ENCODE measurements at places on chromosomes 5 and 9.
A peak's percentile ranks its signal among the peaks of the same experiment; 100 is the strongest.

GRCh38 chr5:98827161-98827560 is 53.7 kb downstream of the RGMB start:
- DNase-seq, result no peak

- no peak for DNase-seq
These were observed 88.5 kb downstream of the SUSD1 start for GRCh38 chr9:112086627-112087026.

- no peak for DNase-seq
These were observed 41.3 kb upstream of the TESK1 start for GRCh38 chr9:35563791-35564197.

GRCh38 chr9:122206118-122207046 is 22.4 kb downstream of the LHX6 start:
- no peak for DNase-seq

- DNase-seq, result peak; percentile 1
These were observed 18.9 kb downstream of the UBE2QL1 start for GRCh38 chr5:6467591-6467990.

DNA sequence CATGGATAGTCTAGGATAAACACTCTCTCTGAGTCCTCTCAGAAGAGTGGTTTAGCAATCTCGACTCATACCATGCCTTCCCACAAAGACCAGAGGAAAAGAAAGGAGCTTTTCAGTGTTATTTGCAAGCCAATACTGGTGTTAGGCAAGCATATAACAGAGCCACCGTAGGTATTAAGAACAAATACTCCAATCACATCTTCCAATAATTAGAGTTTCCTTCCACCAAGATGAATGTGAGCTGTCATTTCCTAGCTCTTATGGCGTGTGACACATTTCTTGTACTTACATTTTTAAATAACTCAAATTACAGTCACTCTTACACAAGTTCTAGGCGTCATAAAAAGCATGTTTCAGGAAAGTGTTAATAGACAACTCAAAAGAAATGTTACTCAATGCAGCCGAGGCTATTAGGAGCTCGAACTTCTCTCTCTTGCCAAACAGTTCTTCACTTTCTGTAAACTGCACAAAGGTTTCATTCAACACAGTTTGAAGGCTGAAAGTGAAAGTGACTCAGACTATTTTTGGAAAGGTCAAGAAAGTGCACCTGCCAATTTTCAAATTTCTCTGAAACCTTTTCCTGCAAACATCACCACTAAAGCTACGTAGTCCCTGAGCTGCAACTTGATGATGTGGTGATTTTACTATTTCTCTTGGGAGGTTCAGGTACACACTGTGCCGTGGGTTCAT is 153.8 kb downstream of the AUH start:
- DNase-seq, result no peak

DNA sequence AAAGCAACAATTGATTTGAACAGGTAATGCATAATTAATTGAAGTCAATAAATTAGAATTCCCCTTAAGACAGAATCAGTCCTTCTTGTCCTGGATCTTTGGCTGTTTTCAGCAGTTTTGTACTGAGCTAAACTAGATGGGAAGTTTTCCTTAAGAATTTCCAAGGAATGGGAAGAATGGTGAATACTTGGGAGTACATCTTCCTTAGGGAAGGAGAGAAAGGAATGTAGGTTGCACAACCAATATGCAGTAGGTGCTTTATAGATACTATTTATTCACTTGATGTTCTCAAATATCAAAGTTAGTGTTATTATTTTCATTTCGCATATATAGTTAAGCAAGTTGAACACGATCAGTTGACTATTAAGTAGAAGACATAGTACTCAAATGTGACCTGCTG is 183.5 kb upstream of the MAP1B start:
- DNase-seq, result no peak

DNA sequence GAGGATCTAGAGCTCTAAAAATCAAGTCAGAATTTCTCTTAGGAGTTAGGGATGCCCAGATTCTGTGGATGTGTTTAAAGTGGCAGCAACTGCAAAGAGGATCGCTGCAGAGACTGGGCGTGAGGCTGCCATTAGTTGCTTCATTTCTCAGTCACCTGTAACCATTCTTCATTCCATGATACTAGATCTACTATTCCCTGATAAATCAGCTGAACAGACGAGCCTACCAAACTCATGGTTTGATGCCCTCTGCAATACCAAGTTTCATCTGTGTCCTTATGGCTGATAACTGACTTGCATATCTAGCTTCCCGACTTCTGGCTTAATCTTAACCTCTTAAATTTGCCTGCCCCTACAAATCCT is 33.3 kb downstream of the UBE2R2 start:
- no peak for DNase-seq

- no peak for DNase-seq
These were observed 314.5 kb downstream of the ADGRV1 start for GRCh38 chr5:90873033-90873517.

DNA sequence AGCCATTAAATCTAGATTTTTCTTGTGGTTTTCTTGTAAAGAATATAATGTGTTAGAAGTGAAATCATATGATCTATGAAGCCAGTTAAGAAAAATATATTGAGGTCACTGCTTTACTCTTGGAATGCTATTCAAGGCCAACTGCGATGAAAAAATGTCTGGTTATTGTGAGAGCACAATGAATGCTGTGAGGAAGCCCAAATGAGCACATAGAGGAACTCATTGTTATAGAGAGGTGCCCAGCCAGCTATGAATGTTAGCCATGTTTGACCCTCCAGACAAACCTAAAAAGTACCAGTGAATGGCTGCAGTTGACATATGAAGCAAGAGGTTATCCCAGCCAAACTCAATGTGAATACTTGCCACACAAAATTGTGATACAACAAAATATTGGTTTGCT is 359.8 kb upstream of the FAM174A start:
- no peak for DNase-seq

DNA sequence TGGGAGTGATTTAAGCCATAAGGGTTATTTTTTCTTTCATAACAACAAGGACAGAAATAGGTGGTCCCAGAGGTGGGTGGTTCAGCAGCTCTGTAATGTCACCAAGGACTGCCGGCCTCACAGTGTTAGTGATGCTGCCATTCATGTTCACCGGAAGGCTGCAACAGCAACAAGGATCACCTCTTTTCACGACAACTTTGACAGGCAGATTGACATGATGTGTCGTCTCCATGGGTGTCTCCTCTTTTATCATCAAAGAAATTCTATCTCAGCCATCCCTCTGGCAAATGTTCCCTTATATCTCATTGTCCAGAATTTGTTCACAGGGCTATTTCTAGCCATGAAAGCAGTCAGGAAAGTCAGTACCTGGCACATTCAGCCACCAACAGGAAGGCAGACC is 231.5 kb downstream of the SH3GL2 start:
- no peak for DNase-seq

GRCh38 chr5:102664616-102665335 is 90.3 kb upstream of the PAM start:
- DNase-seq, result no peak

DNA sequence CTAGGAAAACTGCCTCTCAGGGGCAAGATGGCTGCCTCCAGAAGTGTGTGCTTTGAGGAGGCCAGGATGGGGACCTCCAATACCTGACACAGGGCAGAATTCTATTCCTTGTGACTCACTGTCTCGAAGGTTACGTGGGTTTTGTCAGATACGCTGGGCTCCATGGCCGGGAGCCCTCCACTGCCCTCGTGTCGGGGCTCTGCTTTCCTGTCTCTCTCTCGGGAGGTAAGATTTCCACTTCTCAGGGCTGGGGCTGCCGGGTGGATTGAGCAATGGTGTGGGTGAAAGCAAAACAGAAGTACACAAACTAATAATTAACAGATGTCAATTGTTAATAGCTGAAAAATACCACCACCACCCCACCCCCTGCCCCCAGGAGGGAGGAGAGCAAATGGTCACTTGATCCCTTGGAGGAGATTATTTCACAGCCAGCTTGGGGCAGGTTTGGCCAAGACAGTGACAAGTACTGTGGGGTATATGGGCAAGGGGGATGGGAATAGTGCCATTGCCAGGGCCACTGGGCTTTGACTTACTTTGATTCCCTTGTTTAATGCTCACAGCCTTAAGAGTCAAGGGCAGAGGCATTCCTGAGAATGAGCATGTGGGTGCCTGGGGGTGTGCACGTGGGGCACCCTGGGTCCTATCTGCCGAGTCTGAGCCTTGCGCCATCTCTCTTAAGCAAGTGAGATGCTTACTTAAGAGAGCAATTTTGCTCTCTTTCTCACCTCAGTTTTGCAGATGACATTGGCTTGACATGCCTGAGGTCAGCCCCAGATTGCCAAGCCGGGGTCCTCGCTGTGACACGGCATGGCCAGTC is 28.8 kb upstream of the DAB2IP start:
- DNase-seq, result no peak

- DNase-seq, result no peak
These were observed 35.1 kb downstream of the CTNNAL1 start for GRCh38 chr9:108978205-108978604.

- no peak for DNase-seq
These were observed 28.7 kb upstream of the DAP start for GRCh38 chr5:10789726-10790125.

GRCh38 chr5:28374492-28374967 is 1336.1 kb upstream of the CDH9 start:
- no peak for DNase-seq
